ENCODE measurements at places on chromosomes 7 and 10.

DNA sequence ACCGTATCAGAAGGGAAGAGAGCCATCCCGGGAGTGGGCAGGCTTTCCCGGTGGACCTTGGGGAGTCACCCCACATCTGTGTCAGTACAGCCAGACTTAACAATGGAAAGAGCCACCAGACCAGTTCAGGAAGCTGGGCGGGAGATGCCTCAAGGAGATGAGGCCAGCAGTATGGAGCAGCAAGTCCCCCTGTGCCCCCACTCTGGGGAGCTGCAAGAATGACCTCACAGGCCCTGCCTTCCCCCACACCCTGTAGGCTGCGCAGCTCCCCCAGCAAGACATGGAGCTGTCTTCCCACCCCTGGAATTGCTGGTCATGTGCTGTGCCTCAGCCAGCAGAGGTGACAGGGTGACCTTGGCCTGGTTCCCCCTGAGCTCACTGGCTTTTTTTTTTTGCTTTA is 76.8 kb upstream of the INSIG1 start:
- no peak for DNase-seq

DNA sequence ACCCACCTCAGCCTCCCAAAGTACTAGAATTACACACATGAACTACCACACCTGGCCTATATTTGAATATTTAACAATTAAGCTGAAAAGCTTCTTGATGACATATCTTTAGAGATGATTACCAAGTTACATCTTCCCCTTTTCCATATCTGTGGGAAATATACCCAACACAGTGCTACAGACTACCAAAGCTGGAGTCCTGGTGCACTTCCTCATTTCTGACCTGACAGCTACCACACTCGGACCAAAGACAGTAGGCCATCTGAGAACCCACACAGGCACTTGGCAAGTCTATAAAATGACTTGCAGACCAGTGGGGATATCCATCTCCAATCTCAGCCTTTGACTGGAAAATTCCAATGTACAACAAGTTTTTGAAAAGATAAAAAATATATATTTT is 270.4 kb upstream of the KLF14 start:
- DNase-seq, result no peak

DNA sequence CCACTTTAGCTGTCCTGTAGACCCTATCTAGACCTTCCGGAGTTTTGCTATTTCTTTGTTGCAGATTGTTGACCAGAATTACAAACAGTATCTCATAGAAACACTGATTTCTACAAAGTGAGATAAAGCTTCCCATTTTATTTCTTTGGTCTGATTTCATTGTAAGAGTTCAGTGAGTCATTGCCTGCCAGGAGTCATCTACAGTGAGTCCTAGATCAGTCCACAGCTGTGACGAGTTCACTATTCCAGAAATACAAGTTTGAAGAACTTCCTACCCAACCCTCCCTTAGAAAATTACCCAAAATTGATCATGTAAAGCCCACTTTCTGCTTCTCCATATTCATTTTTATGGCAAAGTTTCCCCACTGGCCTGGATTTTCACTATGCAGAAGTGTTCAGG is 905.5 kb downstream of the CNTNAP2 start:
- no peak for DNase-seq

DNA sequence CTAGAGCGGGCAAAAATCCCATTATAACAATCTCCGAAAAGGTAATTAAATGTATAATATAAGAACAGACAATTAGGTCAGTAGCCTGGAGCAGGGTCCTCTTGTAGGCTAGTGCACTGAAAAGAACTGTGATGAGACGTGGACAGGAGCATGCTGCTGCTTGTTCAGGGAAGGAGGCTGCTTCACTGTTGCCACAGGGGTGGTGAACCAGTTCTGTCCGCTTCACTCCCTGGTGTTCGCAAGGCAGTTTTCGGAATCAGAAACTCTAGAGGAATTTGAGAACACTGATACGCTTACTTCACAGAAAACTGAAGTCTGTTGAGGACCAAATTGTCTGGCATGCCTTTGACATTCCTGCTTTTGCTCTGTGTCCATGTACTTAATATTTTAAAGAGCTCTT is 17.4 kb downstream of the ZNRF2 start:
- no peak for DNase-seq

DNA sequence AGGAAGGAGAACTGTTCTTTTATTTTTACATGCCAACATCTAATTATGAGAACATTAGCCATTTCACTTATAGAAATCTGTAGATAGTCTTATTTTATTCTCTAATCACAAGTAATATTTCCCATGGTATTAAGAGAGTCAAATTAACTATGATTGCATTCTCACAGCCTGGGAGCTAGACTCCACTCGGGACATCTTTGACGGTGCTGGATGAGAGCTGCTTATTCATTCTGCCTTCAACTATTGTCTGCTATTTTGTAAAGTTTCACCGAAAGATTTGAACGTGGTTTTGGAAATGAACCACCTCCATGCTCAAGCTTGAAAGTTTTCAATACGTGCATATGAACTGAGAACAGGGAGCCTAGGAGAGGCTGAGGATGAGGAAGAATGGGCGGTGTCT is 264.3 kb upstream of the KLF6 start:
- no peak for DNase-seq

- no peak for DNase-seq
Observed at GRCh38 chr10:1169981-1170866, 114.0 kb downstream of the WDR37 start.

GRCh38 chr7:132588596-132588995 is 12.3 kb upstream of the PLXNA4 start:
- DNase-seq, result no peak
